ENCODE measurements at places on chromosomes 6 and 20. TPM values are rescaled to one million over a fixed set of nuclear protein-coding genes. Genes with fewer than 3 reads are reported as not detected.

NR2E1 gene
- total RNA-seq = not detected

TNFRSF21 gene
- 2.9 TPM for total RNA-seq

CLPSL1 gene
- not detected for total RNA-seq

SNAI1 gene
- total RNA-seq = 7.6 TPM

VPS52 gene
- total RNA-seq = 32.3 TPM

DNA sequence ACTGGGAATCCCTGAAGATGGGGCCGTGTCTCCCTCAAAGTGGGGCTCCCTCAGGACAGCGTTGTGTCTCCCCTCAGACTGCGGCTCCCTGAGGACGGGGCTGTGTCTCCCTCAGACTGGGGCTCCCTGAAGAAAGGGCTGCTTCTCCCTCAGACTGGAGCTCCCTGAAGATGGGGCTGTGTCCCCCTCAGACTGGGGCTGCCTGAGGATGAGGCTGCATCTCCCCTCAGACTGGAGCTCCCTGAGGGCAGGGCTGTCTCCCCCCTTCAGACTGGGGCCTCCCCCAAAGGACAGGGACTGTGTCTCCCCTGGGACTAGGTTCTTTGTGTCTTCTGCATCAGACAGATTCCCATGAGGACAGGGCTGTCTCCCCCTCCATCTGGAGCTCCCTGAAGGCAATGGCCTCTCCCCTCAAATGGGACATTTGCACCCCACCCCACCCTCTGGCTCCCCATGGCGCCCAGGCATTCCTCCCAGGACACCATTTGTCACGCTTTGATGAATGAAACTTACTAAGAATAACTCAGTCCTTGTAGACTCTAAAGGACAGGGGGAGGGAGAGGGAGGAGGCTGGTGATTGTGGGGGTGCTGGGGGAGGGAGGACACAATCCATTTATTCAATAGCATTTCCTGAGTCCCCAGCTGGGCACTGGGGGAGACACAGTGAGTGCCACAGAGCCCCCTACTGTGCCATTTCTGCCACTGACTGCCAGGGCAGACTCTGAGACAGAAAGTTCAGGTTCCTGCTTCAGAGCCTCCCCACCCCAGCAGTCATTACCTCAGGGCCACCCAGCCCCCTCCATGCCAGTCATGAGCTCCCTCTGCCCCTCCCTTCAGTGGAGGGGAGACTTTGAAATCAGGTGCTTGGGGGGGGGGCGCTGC, 122.4 kb downstream of the MRPL14 start:
- peak; percentile 35 for DNase-seq

DNA sequence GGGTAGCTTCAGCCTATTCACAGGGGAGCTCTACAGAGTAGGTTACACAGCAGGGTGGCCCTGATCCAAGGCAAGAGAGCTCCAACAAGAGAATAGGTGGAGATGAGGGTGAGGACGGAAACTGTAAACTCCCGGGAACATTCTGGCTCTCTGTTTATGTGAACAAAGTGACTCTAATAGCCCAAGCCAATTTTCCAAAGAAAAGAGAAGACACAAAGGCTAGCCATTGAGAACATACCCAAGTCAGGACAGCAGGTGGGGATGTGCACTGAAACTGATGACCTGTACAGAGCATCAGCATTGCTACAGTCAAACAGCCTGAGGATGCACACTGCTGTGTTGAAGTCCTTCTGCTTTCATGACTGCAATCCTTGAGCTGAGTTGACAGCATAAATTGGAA, 136.0 kb upstream of the TOP1 start:
- no peak for DNase-seq

GRCh38 chr20:45701104-45701503, 734 bp upstream of the WFDC13 start:
- no peak for DNase-seq

GRCh38 chr6:157879873-157880254, 56.8 kb downstream of the SNX9 start:
- DNase-seq = no peak

- no peak for DNase-seq
These were observed 11.6 kb upstream of the CLVS2 start for GRCh38 chr6:122984393-122984792.

GRCh38 chr20:1664911-1665310, 7.3 kb upstream of the SIRPG start:
- DNase-seq = no peak

GRCh38 chr6:39102821-39103136, 12.2 kb downstream of the SAYSD1 start:
- DNase-seq = no peak

GRCh38 chr6:149173222-149173621, 144.3 kb upstream of the TAB2 start:
- no peak for DNase-seq

DNA sequence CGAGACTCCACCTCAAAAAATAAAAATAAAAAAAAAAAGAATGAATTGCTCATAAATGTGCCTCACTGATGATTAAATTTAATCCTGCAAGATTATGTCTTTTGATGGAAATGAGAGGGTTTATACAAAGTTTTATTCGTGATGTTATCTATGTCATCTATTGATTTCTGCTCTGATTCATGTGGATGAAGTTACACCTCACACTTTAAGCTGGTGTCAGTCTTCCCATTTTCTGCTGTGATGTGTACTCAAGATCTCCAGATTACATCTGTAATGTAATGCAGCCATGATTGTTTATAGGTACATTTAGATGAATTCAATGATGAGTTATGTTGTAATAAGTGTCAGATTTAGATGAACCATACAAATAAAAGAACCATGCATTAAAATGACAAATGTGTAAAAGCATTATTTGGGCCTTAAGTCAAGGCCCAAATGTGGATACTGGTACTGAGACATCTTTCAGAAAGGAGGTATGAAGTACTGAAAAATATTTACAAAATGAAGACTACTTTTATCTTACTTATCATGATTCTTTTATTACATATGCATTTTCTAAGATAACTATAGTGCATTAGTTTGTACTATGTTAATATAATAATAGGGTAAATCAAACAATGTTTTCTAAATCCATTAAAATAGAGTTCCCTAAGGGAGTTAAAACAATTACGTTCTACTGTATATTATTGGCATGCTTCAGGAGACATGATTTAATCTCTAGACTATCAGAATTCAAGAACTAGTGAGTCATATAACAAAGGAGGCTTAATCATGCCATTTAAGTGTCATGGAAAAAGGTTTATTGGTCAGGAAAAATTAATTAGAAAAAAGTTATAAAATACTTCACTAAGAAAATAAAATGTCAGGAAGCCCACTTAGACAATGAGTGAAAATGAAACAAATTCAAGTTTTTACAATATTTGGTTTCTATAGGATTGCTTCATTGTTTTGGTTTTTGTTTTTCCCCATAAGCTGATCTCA, 34.5 kb downstream of the HCRTR2 start:
- no peak for DNase-seq

DNA sequence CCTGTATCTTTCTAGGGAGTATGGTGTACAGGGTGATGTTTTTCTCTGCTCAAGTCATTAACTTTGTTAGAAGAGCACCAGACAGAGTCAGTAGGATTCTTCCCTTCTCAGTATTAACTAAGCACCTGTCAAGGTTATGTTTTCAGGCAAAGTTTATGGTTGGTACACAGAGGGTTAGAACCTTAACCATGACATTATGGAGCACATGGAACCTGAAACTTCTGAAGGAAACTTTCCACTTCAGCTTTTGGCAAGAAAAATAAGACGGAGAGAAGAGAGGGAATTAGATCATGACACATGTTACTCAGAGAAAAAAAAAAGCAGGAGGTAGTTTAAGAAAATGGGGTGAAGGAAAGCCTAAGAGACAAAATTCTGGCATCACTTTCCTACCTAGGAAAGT, 112.9 kb upstream of the PDE7B start:
- DNase-seq = peak; percentile 20

- no peak for DNase-seq
These were observed 774.3 kb downstream of the PHF3 start for GRCh38 chr6:64409948-64410347.

DNA sequence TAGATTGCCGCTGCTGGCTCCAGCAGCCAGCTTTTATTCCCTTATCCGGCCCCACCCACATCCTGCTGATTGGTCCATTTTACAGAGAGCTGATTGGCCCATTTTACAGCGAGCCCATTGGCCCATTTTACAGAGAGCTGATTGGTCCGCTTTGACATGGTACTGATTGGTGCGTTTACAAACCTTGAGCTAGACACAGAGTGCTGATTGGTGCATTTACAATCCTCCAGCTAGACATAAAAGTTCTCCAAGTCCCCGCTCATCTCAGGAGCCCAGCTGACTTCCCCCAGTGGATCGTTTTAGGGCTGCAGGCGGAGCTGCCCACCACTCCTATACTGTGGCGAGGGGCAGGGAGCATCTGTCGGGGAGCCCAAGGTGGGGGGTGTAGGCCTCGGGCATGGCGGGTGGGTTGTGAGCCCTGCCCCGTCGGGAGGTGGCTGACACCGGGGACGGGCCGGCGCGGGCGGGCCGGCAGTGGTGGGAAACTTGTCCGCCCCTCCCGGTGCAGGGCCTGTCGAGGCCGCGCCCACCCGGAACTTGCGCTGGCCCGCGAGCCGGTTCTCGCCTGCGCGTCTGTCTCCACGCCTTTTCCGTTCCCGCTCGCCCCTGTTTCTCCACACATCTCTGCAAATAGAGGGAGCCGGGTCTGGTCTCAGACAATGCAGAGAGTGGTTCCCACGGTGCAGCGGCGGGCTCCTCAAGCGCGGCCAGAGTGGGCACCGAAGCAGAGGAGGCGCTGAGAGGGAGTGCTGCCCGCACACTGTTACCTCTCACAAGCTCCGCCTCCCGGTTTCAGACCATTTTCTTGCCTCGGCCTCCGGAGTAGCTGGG, 86.1 kb upstream of the STMND1 start:
- no peak for DNase-seq

- no peak for DNase-seq
These were observed 230.3 kb downstream of the OTOR start for GRCh38 chr20:16978497-16978896.
